LoVo (cell line): ENCODE measurements at places on chromosomes 6 and 20.

GRCh38 chr6:159062976-159063375 lies 18.2 kb upstream of the TAGAP start:
- no peak for DNase-seq

- no peak for DNase-seq
Observed at GRCh38 chr6:120534954-120535353, 799.3 kb downstream of the TBC1D32 start.

DNA sequence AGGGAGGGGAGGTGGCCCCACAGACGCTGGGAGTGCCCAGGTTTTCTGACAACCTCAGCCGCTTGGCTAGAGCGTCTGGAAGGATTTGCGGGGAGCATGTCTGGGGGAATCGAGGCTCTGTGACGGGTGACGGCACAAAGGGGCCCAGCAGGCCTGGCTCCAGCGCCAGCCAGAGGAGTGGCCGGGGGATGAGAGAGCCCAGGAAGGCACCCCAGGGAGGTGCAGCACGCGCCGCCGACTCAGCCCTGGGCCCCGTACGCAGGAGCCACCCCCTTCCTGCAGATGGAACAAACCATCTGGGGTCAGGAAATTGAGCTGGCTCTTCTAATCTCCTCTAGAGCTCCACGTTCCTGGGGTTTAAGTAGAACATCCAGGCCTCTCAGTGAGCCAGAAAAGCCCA lies 5.9 kb upstream of the SLCO4A1 start:
- DNase-seq = no peak

- DNase-seq = no peak
Observed at GRCh38 chr20:52812231-52812847, 159.8 kb upstream of the TSHZ2 start.

- DNase-seq = peak; percentile 75
Observed at GRCh38 chr6:82246802-82247504, 591 bp downstream of the IBTK start.

GRCh38 chr6:149995235-149995750 lies 30.0 kb downstream of the RAET1L start:
- no peak for DNase-seq

GRCh38 chr20:10547276-10548114 lies 112.4 kb downstream of the SLX4IP start:
- DNase-seq = no peak

GRCh38 chr6:168864541-168865460 lies 388.8 kb downstream of the THBS2 start:
- no peak for DNase-seq

DNA sequence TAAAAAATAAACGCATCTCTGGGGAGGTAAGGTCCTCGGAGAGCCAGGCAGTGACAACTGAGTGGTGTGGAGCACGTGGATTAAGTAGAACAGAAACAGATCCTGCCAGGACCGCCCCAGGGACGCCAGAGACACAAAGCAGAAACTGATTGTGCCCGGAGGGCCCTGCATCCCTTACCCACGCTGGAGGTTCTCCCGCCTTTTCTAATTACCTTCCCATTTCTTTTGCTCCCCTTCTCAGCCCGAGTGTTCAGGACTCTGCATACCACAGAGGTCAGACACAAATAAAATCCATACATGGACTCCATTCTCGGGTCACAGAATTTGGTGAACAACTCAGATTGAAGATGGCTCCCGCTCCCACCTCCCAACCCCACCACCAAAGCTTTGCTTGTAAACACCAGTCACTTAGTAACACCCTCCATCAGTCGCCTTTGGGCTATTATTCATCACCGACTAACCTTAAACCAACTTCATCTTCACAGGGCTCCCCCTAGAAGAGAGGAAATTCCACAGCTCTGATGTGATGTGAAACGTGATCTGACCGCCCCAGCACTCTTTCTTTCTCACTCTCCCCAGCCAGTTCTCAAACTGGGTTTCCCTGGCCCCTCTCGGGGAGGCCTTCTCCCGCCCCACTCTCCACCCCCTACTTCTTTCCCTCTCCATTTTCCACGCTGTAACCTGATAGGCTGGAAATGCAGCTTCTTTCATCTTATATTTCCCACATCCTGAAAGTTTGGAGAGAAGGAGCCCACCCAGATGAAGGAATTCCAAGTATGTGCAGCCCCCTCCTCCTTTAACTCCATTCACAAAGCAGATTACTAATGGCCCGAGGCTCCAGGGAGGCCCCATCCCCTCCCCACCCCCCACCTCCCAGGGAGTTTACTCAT lies 32.5 kb upstream of the PIM1 start:
- peak; percentile 41 for DNase-seq

- DNase-seq = no peak
Observed at GRCh38 chr6:157268396-157268795, 54.9 kb downstream of the TMEM242 start.

GRCh38 chr20:61478094-61478493 lies 226.0 kb downstream of the CDH4 start:
- no peak for DNase-seq

DNA sequence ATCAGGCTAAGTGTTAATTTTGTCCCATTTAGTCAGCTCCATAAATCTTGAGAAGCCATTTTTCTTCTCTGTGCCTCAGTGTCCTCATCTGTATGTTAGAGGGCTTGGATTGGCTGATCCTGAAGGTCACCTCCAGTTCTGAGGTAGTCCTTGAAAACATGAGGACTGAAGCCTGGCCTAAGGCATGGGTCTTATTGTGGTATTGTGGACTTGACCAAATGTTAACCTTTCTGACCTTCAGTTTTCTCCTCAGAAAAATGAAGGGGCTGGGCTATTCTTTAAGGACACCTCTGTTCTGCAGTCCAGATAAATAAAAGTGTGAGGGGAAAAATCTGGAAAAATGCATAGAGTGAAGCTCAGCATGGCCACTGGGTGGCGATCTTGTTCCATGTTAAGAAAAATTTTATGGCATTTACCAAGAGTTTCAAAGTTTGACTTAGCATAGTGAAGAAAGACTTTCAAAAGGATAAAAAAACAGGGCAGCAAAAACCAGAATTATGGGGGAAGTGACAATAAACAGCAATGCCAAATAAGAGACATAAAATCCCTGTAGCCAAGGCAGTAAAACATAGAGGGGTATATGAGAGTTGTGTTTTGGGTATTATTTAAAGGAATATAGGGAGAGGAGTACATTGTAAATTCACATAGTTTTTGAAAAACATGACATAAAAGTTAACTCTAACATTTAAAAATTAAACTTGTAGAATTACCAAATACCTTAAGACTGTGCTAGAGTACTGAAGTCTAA lies 13.2 kb upstream of the TFB1M start:
- DNase-seq = peak; percentile 69

DNA sequence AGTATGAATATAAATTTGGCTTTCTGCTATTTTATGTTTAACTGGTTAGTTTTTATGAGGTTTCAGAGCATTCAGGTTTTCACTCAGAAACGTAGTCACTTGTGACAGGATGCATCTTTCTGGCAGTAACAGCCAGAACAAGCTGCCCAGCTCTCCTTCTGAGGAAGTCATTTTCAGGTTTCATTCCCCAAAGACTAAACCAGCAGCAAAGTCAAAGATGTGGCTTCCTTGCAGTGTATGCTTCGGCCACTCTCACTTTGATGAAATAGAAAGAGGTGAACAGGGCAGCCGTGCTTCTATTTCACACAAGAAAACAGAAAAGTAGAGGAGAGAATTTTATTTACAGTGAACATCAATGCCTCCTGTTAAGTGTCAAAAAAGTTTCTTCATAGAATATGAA lies 469.1 kb downstream of the BTBD3 start:
- no peak for DNase-seq

DNA sequence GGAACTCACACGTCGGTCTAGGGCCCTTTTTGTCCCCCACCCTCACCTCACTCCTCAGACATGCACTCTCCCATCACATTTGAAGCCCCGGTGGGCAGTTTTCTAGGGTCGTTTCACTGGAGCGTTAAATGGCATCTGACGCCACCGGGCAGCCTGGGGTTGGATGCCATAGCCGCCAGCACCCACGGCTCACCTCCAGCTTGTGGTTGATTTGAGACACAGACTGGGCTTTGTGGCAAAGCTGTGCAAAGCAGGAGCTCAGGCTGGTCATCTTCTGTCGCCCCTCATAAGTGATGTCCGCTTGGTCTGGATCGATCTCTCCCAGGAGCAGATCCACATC lies 530 bp downstream of the GOPC start:
- DNase-seq = peak; percentile 2

DNA sequence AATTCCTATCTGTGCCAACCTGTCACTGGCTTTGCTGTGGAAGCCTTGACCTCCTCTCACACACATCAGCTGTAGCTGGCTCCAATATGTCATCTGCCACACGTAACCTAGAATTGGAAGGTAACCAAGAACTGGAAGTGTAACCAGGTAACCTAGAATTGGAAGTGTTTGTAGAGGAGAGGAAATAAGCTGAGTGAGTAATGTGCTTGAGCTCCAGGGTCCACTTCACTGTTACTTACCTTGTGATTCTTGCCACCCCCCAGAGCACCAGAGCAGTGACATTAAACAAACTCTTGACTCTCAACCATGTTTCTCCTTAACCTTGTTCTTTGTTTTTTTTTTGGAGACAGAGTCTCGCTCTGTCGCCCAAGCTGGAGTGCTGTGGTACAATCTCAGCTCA lies 350.5 kb downstream of the NRN1 start:
- no peak for DNase-seq

- DNase-seq = no peak
Observed at GRCh38 chr6:137102851-137103492, 58.2 kb upstream of the IL20RA start.

GRCh38 chr20:44038681-44039123 lies 124.0 kb downstream of the TOX2 start:
- no peak for DNase-seq

GRCh38 chr20:48405909-48406308 lies 421.9 kb downstream of the PREX1 start:
- DNase-seq = no peak

- DNase-seq = no peak
Observed at GRCh38 chr6:160135907-160136655, 14.5 kb downstream of the SLC22A1 start.

GRCh38 chr6:64973142-64973541 lies 733.9 kb downstream of the EYS start:
- no peak for DNase-seq

DNA sequence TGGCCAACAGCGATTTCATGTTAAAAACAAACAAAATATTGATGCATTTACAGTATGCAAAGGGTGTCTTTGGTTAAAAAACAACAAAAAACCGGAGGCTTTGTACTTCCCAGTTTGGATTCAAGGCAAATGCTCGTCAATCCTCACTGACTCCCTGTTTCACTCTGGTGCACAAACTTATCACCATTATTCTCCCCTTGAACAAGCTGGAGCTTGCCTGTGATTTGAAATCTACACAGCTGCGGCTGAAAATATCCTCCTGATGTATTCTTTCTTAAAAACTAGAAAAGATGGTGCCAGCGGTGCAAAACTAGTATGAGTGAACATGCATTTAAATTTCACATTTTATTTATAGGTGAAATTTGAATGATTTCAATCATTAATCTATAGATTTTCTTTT lies 3.3 kb downstream of the PERP start:
- no peak for DNase-seq

GRCh38 chr6:36959555-36960250 lies 5.2 kb downstream of the PI16 start:
- DNase-seq = no peak
